ENCODE measurements at places on chromosomes 1 and 21. TPM values are rescaled to one million over a fixed set of nuclear protein-coding genes. Genes with fewer than 3 reads are reported as not detected.

TMEM79 gene
- 1.5 TPM for polyA plus RNA-seq

GRCh38 chr1:4461726-4462290 is 192.6 kb upstream of the AJAP1 start:
- no peak for DNase-seq

TAS1R1 gene
- polyA plus RNA-seq, result 0.19 TPM

DNA sequence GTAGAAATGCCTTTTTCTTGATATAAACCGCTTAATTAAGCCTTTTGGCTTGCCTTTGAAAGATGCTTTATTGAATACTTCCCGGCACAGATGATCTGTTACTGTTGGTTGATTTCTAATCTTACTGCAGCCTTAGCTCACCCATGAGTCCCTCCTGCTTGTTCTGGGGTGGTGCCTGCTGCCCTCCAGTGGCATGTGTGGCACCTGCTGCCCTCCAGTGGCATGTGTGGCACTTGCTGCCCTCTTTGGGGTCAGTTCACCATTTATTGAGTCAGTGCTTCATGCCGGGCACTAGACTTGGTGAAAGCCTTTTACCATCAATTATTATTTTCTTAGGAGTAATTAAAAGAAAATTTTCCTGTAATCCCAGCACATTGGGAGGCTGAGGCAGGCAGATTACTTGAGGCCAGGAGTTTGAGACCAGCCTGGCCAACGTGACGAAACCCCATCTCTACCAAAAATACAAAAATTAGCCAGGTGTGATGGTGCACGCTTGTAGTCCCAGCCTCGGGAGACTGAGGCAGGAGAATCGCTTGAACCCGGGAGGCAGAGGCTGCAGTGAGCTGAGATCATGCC is 54.3 kb downstream of the ADARB1 start:
- peak; percentile 64 for DNase-seq

GRCh38 chr1:87404296-87404695 is 75.6 kb downstream of the LMO4 start:
- DNase-seq, result no peak

RPTN gene
- polyA plus RNA-seq, result not detected

DNA sequence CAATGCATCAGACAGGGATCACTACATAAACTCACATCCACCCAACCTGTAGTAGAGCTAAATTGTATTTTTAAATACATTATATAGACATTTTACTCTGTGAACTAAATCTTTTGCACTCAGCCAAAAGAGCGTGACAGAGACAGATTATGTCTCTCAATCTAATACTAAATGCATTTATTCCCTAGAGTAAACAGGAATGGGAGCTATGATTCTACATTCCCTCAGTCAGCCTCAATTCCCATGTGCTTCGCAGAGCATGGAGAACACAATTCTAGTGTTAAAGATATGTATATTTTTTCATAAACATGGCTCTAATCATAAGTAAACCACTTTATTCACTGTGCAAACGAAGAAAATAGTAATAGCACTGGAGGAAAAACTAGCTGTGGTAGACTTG is 16.5 kb downstream of the PIGK start:
- no peak for DNase-seq

CNR2 gene
- polyA plus RNA-seq, result not detected

ATP6V1G3 gene
- not detected for polyA plus RNA-seq
